ENCODE measurements at places on chromosomes 2 and 18.

GRCh38 chr2:128416806-128417205 is 98.1 kb upstream of the HS6ST1 start:
- no peak for DNase-seq

DNA sequence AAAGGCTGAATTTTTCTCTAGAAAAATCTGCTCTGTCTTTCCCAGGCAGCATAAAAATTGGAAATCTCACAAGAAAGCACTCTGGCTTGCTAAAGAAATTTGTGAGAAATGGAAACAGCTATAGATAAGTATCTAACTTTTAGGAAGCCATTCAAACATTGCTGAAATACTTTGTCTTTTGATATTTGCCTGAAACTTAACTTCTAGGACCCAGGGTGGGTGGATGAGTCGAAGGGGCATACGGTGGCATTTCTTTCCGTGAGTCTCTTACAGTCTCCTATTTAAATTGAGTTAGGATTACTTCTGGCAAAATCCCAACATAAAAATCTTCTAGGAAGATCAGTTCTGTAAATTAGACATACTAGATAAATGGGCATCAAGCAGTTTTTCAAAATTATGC is 532 bp upstream of the COL3A1 start:
- DNase-seq, result no peak

GRCh38 chr2:234661849-234662248 is 165.0 kb upstream of the ARL4C start:
- no peak for DNase-seq

GRCh38 chr18:79321625-79322405 is 73.9 kb upstream of the NFATC1 start:
- DNase-seq, result no peak

- no peak for DNase-seq
These were observed 86.5 kb upstream of the TTC39C start for GRCh38 chr18:23927821-23928746.

DNA sequence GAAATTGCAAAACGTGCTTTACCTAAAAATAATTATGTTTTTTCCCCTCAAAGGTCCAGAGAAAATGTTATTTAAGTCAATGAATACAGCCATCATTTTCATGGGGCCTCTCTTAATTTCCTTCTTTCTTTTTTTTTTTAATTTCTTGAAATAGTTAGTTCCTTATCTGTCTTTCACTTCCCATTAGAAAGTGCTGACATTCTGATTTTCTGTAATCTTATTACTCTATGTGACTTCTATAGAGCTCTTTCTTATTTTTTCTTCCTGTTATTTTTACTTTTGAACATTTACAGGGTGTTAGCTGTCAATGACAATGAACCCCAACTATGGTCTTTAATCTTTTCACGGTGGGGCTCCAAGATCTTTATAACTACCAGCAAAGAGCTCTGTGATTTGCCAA is 30.0 kb downstream of the CTLA4 start:
- DNase-seq, result no peak

- no peak for DNase-seq
These were observed 42.7 kb downstream of the GFPT1 start for GRCh38 chr2:69344305-69344704.

Data from activated T-cell treated with anti-CD3 and anti-CD28 coated beads for 48 hours (primary cell).